CD4-positive, alpha-beta memory T cell (primary cell): ENCODE measurements at places on chromosomes 7 and 10. TPM values are rescaled to one million over a fixed set of nuclear protein-coding genes. Genes with fewer than 3 reads are reported as not detected.

- no peak for DNase-seq
These were observed 255.2 kb downstream of the MDFIC start for GRCh38 chr7:115177103-115177502.

GHRHR gene
- not detected for total RNA-seq

- no peak for DNase-seq
These were observed 4.4 kb upstream of the EN2 start for GRCh38 chr7:155453296-155454182.

DNA sequence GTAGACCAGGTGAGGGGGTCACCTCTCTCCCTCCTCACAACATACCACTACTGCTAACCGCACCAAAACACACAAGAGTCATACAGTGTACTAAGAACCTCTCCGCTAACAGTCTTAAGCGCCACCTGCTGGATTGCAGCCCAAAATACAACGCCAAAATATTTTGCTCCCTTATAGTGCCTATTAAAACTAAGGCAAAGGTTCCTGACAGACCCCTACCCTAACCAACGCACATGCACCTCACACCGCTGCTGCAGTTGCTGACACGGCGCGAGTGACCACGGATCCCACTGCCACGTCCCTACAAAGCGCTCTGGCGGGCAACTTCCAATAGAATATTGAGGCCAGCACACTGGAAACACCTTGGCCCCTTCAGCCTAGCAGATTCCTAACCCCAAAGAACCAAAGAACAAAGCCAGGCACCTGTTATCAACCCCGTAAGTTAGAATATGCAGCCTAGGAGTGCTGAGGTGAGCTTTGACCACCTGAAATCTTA is 563.6 kb upstream of the SEMA3D start:
- no peak for DNase-seq

DNA sequence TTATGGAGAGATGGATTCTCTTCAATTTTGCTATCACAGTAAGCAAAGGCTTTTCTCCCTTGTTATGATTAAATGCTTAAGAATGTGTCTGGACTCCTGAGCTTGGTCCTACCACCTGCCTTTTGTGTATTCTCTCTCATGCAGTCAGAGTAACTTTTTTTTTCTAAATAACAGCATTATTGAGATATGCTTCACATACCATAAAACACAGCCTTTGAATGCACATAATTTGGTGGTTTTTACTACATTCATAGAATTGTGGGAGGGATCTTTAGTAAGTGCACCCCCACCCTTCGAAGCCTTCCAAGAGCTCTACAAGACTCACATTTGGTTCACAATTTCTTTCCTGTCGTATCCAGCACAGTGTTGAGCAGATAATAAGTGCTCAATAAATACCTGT is 175.5 kb downstream of the ADAM12 start:
- no peak for DNase-seq

DNA sequence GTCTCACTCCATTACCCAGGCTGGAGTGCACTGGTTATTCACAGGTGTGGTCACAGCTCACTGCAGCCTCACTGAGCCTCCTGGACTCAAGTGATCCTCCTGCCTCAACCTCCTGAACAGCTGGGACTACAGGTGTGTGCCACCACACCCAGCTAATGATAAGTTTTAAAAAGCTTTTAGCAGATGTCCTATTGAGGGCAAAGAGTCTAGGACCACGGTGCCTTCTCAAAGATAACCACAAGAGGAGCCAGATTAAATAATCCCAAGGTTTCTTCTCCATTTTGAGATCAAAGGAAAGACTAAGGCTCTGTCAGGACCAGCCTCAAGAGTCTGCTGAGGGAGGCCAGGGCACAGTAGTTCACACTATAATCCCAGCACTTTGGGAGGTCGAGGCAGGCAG is 4.7 kb downstream of the ATP5MF start:
- no peak for DNase-seq

GRCh38 chr7:29843726-29844125 is 37.4 kb downstream of the WIPF3 start:
- no peak for DNase-seq

DNA sequence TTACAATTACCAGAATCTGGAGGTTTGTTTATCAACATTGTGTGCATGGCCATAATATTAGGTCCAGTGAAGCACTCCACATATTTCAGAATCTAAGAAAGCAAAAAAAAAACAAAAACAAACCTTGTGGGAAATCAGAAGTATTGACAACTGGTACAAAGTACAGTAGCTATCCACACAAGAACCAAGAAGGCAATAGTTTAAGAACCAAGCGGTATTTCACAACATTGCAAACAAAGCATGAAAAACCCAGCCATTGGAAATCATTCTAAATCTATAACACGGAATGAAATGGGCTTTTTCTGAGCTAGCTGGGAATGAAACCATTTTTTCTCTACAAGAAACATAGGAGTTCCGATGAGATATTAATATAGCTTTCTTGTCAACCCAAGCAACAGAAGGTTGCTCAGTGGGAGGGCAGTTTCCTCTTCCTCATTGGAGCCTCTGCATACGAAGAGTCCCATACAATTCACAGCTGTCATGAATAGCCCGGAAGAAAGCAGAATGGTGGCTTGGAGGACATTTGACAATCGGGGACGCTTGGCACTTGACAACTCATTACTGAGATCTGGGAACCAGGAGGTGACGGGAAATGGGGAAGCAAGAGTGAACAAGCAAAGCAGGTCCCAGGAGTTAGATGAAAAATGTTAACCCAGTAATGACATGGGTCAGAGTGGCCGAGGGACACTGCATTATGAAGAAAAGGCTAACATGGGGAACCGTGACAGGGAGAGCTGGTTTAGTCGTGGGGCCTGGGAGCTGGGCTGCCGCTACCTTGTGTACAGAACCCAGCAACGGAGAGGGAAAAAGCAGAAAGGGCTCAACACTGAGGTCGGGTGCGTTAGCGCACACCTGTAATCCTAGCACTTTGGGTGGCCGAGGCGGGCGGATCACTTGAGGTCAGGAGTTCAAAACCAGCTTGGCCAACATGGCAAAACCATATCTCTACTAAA is 7.8 kb downstream of the PHYH start:
- DNase-seq = no peak

- no peak for DNase-seq
These were observed 46.9 kb downstream of the CUZD1 start for GRCh38 chr10:122798704-122799231.

GRCh38 chr7:7654964-7655715 is 14.6 kb downstream of the UMAD1 start:
- DNase-seq = no peak

DNA sequence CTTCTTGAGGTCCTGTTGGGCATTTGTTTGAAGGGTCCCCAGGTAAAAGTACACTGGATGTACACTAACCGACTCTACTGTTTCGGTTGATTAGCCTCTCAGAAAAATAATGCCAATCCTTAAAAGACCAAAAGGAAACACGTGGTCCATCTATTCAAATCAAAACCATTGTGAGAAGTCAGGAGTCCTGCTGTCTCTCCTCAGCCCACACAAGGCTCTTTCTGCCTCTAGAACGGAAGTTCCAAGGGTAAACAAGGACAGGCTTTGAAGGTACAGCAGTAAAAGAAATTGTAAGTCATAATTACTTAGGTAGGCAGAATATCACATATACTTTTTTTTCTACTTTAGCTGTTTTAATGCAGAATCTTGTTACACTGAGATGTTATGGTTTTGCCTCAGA is 71.7 kb upstream of the TPK1 start:
- no peak for DNase-seq

EIF4EBP2 gene
- 54.5 TPM for total RNA-seq
